ENCODE measurements at places on chromosomes 1 and 21. TPM values are rescaled to one million over a fixed set of nuclear protein-coding genes. Genes with fewer than 3 reads are reported as not detected.

The HTR1D gene
- total RNA-seq, result not detected

The SUSD4 gene
- total RNA-seq, result under 0.01 TPM

The CFHR4 gene
- total RNA-seq, result not detected

The THBS3 gene
- 38.3 TPM for total RNA-seq

The PRDM16 gene
- total RNA-seq, result 1.8 TPM

The SPRR2G gene
- not detected for total RNA-seq

The KCNJ9 gene
- total RNA-seq, result under 0.01 TPM

The LCE3E gene
- not detected for total RNA-seq

The TMEM51 gene
- total RNA-seq, result 6.1 TPM

The IRF6 gene
- under 0.01 TPM for total RNA-seq

The AIRE gene
- not detected for total RNA-seq

The RNU1-2 gene
- total RNA-seq, result 3,997 TPM

The ADAM15 gene
- total RNA-seq, result 49.1 TPM

The GNG4 gene
- under 0.01 TPM for total RNA-seq

The PAX7 gene
- total RNA-seq, result not detected

The PLA2G2D gene
- not detected for total RNA-seq

The TIE1 gene
- not detected for total RNA-seq

The CD244 gene
- total RNA-seq, result not detected

The TBX15 gene
- 0.99 TPM for total RNA-seq

The RNU1-4 gene
- under 0.01 TPM for total RNA-seq

The TOMM20 gene
- 92.7 TPM for total RNA-seq

The S100A2 gene
- 3.6 TPM for total RNA-seq

The UAP1 gene
- 108 TPM for total RNA-seq

The C1orf94 gene
- under 0.01 TPM for total RNA-seq

The RPE65 gene
- not detected for total RNA-seq

The RAB7B gene
- total RNA-seq, result 9.1 TPM

The SYTL1 gene
- under 0.01 TPM for total RNA-seq

The DMAP1 gene
- total RNA-seq, result 23.6 TPM

The FNDC10 gene
- 0.50 TPM for total RNA-seq

The ZBTB8B gene
- not detected for total RNA-seq

The CHI3L2 gene
- total RNA-seq, result 1.5 TPM

The ETS2 gene
- 77.3 TPM for total RNA-seq

The ARMH1 gene
- total RNA-seq, result 6.4 TPM

The GJA8 gene
- total RNA-seq, result not detected

The DARS2 gene
- 17.8 TPM for total RNA-seq

The MX2 gene
- total RNA-seq, result 3.6 TPM

The ATAD3C gene
- total RNA-seq, result 0.17 TPM

The TRNP1 gene
- total RNA-seq, result 10.8 TPM

The LCE3D gene
- not detected for total RNA-seq

The GPR89B gene
- 19.0 TPM for total RNA-seq

The KRTAP7-1 gene
- total RNA-seq, result not detected

The CFAP126 gene
- total RNA-seq, result not detected

The ANGPTL3 gene
- total RNA-seq, result not detected

The LRRC71 gene
- not detected for total RNA-seq

The FCGR2B gene
- not detected for total RNA-seq

The LCE1A gene
- total RNA-seq, result not detected

The CBR3 gene
- total RNA-seq, result 13.4 TPM

The VWA5B1 gene
- total RNA-seq, result not detected

The TFF2 gene
- not detected for total RNA-seq

The ALX3 gene
- total RNA-seq, result not detected

The TTC22 gene
- not detected for total RNA-seq

The PRAMEF5 gene
- not detected for total RNA-seq

The HAO2 gene
- not detected for total RNA-seq

The LCA5L gene
- 0.66 TPM for total RNA-seq

The CELSR2 gene
- 3.5 TPM for total RNA-seq

The GNG12 gene
- 103 TPM for total RNA-seq

The DCST1 gene
- total RNA-seq, result not detected

The ELAPOR1 gene
- 0.26 TPM for total RNA-seq

The SPRR4 gene
- not detected for total RNA-seq
